A673 (cell line): ENCODE measurements at places on chromosomes 6 and 20.

DNA sequence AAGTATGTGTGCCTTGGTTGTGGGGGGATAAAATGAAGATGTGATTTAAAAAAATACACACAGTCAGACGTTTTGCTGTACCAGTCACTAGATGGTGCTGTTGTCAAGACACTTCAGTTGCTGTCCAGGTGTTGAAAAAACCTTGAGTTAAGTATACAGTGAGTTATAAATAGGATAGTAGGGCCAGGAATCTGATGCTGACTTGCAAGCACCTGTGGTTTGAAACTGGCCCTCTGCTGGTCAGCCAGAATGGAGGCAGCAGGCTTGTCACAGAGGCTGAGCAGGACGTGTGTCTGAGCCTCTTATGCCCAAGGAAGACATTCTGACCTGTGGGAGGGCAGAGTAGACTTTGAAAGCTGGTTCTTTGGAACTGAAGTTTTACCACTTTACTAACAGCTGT lies 27.8 kb downstream of the RNF8 start:
- peak; percentile 51 for DNase-seq

GRCh38 chr6:43125119-43125518 lies 46.0 kb upstream of the SRF start:
- no peak for DNase-seq

DNA sequence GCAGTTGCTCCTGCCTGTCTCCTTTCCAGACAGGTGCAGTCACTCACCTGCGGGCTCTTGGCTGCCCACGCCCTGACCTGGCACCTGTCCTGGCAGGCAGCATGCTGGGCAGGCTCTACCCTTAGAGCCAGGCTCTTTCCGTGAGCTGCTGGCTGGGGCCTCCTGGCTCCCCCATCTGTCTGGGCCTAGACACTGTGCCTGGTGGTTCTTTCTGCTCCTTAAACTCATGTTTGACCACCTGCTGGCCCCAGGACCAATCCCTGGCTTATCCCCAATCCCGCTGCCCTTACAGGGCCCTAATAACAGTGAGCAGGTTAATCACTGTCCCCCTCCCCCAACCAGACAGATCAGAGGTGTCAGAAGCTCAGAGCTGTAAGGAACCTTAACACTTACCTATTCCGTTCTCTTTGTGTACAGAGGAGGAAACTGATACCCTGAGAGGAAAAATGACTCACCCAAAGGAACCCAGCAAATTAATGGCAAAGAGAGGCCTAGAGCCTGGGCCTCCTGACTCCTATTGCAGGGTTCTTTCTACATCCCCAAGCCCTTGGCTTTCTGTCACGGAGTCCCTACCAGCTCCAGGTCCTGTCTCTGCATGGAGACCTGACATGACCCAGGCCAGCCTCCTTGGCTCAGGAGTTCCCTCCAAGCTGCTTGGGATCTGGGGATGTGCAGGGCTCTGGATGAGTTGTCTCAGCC lies 54.7 kb downstream of the RAB44 start:
- DNase-seq = no peak

DNA sequence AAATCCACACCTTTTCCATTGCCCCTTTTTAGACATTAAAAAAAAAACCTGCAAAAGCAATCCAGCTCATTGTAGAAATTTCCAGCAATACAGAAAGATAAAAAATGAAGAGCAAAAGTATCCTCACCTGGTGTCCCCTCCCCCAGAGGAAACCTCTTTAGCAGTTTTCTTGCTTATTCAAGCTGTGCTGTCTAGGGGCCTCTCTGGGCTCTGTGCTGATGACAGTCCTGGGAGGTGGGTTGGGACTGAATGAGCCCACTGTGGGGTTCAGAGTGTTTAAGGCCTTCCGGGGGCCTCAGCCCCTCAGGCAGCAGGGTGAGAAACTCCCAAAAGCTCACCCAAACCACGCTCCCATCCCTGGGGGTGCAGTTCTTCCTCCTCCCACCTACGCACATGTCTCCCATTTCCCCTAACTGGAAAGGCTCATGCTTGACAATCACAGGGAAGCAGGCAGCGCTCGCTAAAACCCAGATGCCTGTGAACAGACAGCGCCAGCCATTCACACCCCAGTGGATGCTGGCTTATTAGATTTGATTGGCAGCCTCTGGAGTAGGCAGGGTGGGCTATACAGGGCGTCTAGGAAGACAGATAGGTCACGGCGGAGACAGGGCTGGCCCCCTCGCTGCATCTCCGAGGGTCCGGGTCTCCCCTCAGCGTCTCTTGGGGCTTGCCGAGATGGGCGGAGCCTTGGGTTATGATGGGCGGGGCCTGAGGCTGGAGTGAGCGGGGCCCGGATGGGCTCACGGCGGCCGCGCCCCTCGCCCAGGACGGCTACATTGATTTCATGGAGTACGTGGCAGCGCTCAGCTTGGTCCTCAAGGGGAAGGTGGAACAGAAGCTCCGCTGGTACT lies 4.6 kb downstream of the GUCA1A start:
- DNase-seq = no peak

- DNase-seq = no peak
Observed at GRCh38 chr20:8303651-8304050, 171.6 kb downstream of the PLCB1 start.

GRCh38 chr6:74891349-74891831 lies 314.5 kb downstream of the COL12A1 start:
- no peak for DNase-seq

DNA sequence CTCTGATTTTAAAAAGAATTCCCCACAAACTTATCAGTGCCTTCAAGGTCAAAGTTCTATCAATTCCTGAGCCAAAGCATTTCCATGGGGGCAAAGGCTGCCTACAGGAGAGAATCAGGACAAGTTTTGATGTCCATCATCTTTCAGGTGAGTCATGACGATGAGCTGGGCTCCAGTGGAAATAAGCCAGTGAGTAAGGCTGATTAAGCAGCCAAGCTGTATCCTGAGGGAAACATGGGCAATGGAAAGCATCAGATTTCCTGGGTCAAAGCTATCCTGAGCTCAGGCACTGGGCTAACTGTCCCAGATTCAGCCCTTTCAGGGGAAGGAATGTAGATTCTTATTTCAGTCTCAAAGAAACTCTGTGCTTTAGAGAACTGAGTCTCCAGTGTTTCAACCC lies 377.4 kb downstream of the CD109 start:
- no peak for DNase-seq

- no peak for DNase-seq
Observed at GRCh38 chr20:21395051-21395665, 2.2 kb downstream of the NKX2-4 start.
